Hippocampal formation (tissue), 2 donors: ENCODE measurements at places on chromosomes 7 and 10.

DNA sequence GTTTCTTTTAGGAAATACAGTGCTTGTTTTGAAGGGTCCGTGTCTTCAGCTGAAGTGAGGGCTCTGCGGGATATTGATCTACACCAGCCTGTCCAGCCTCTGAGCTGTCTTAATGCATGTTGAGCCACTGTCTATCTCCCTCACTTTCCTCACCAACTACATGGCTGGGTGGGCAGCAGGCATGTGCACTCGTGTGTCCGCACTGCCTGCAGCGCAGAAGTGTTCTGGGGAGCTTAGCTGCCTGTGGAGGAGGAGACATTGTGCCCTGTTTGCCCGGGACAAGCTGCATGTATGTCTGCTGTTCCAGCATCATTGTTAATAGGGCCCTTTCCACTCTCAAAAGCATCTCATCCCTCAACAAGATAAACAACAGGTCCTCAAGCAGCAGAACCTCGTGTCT, 133.1 kb upstream of the EEPD1 start:
- no peak for DNase-seq

DNA sequence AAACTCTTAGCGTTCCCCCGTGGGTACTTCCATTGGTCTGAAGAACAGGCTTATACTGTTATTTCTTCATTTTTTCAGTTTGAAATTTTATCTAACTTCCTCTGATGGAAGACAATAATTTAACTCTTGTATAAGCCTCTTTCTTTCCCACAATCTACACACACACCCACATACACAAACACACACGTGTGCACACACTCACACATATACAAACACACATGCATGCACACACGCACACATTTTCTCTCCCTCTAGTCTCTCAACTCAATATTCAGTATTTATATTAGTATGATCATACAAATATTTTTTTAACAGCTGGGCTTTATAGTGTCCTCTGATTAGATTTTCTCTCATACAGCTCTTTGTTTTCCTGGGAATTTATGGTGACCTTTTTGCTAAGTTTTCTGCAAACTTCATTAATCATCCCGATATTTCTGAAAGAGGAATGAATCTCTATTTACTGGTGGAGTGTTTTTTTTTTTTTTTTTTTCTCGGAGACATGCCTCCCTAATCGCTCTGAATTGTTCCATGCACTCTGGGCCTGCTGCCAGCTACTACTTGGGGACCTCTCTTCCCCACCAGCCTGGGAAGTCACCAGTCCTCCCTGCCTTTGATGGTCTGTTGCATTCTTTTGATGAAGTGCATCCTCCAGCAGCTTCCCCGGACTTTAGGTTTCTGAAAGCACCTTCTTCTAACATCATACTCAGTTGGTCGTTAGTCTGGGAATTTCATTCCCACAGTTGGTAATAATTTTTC, 75.5 kb downstream of the ZNF777 start:
- DNase-seq, result no peak

DNA sequence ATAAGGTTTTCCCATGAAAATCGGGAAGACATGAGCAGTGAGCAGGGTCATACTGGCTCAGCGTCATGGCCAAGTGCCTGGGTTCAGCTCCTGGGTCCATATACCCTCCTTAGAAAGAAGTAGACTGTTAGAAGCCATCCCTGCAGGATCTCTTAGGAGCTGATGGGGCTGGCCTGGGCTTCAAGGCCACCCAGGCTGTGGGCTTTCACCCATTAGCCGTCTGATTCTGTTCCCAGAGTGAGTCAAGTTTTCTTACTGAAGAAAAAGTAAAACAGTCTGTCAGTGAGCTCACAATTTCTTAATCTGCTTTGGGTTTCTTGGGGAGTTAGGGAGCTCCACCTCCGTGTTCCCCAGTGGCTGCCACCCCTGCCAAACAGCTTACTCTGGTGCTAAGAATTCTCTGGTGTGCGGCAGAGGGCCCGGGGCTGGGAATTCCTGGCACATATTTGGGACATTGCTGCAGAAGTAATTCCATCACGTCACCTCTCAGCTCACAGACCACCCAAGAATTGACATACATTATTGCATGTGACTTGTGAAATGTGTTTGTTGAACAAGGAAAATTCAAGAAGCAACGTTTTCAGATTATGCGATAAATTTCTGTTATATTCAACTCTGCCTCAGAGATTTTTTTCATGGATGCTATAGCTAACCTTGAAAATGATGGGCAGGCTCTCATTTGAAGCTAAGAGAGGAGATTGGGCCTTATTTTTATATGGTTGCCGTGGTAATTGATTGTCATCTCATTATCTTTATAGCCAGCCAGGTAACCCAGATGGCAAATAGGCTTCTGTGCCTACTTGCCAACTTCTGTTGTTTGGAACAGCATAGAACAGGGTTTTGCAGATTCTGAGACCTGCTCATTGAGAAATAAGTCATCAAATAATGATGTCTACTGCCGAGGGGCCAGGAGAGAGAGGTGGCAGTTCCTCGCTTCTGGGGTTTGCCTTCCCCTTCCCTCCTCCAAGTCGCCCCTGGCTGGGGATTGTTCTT, 166.4 kb downstream of the CHN2 start:
- DNase-seq, result no peak

DNA sequence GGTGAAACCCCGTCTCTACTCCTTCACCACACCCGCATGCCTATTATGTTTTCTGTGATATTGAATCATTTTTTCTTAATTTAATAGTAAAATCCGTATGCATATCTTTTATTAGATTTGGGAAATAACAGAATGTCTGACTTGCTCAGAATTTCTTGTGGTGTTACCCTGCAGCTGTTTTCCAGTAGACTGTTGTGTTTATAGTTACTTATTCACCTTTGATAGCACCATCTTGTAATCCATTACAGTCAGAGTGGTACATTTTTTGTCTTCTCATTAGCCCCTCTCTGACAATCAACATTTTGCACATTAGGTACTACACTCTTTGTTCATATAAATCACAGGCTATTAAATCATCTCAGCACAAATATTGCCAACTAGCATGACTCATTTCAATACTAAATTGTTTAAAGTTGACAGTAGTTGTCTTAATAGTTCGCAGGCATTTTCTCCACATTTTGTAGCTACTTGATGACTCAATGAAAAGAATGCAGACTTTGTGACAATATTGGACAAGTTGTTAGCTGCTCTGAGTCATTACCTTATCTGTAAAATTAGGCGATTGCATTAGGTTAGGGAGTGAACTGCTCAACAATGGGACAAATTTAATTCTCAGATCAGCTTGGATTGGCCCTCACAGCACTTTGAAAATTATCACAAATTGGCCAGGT, 17.8 kb upstream of the SLC16A12 start:
- DNase-seq, result no peak

- no peak for DNase-seq
Measured at GRCh38 chr10:96242822-96243221, 28.5 kb downstream of the BLNK start.

DNA sequence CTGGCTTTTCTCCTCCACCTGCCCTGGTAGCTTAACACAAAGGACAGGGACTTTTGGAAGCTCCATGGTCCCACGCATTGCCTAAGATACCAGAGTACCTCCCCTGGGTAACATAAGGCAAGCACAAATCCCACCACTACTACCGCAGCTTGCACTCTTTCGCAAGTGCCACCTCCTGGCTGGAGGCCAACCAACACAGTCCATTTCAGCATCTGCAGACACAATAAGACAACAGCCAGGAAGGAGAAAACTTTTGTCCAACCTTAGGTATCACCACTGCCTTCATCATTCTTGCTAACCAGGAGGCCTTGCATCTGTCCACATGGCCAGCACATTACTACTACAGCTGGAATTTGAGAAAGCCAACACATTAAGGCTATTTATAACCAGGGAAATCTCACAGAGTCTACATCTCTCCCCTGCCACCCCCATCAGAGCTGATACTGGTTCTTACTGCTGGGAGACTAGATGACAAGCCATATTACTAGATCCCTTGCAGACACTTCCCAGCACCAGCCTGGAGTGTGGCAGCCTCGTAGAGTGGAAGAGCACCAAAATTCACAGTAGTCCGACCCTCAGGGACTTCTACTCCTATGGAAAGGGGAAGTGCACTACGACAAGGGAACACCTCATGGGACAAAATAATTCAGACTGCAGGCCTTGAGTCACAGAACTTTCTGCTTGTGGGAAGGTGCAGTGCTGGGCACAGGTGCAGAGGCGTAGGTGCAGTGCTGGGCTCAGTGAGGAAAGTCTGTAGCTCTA, 39.8 kb upstream of the CDK13 start:
- no peak for DNase-seq

DNA sequence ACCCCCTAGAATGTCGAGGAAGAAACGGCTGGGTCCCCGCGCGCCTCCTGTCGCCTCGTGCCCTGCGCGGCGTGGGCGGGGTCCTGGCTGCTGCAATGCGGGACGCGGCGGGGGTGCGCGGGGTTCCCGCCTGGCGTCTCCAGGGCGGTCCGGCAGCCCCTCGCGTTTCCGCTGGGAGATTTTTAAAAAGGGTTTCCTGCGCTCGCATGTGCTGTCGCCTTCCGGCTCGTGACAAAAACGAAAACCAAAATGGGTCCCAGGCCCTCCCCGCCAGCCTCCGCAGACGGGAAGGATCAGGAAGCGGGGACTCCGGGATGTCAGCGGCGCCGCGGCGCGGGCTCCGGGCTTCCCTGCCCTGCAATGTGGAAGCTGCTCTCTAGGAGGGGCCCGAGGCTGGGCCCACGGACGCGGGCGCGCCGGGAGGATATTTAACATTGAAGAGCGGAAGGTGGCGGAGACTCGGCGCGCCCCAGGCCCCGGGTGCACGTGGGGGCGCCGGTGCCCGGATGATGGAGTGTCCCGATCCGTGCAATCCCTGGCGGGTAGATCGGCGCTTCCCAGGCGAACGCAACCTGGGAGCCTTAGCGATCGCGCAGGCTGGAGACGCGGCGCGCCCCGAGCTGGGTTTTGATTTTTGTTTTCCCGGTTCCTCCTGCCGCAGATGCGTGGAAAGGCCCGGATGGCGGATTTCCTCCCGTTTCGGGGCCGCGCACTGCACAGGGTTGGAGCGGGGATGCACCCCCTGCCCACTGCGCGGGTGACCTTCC, 1.0 kb downstream of the PFKP start:
- DNase-seq, result peak; percentile 22

- no peak for DNase-seq
Measured at GRCh38 chr7:22624781-22625180, 102.2 kb upstream of the IL6 start.

DNA sequence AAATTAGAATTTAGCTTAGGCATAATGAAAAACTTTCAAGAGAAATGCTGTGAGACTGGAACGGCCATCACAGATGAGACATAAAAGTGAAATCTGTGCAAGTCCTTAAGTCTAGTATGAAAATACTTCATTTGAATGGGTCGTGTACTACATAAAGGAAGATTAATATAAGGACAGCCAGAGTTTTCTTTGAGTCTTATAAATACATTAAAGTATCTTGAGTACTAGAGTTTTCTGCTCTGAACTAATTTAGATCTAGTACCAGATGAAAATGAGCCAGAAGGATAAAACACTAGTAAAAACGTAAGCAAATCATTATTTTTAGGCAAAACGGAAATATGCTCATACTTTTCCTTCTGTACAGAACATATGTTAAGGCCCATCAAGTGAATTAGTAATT, 93.1 kb downstream of the ATE1 start:
- DNase-seq, result no peak

- DNase-seq, result no peak
Measured at GRCh38 chr7:30245913-30246312, 38.5 kb upstream of the ZNRF2 start.

- DNase-seq, result no peak
Measured at GRCh38 chr7:49613759-49614158, 159.7 kb upstream of the VWC2 start.

- no peak for DNase-seq
Measured at GRCh38 chr7:32579776-32580175, 84.5 kb downstream of the AVL9 start.

DNA sequence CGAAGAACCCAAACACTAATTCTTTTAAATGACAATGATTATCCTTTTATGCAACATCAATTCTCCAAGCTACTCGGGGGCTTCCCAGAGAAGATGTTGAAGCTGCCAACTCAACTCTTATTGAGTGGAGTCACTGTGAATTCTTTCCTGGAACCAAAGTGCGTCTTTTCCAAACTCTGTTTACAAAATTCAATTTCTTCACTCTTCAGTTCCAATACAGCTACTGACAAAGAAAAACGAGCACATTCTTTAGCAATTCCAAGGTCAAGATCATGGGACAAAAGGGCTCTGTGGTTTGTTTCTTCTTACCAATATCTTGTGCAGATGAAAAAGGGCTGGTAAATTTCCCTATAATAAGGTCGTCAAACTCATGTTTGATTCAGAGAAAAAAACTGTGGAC, 74.2 kb downstream of the FAS start:
- no peak for DNase-seq

- no peak for DNase-seq
Measured at GRCh38 chr7:76182225-76182960, 19.3 kb upstream of the SRRM3 start.

- DNase-seq, result no peak
Measured at GRCh38 chr7:7859411-7859810, 109.2 kb upstream of the GLCCI1 start.

GRCh38 chr7:134710854-134711624, 64.4 kb downstream of the BPGM start:
- no peak for DNase-seq

DNA sequence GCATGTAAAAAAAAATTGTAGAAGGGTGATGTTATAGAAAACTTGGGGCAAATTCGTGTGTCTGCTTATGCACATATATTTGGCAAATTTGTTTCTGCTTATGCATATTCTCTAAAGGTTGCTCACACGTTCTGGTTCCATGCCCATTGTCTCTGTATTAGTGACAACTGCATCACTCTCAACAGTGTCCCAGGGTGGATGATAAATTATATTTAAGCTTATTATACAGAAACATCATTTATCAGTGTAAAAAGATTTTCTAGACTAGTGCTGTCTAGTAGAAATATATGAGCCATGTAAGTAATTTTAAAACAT, 4.1 kb downstream of the STK31 start:
- DNase-seq, result no peak

GRCh38 chr7:159105832-159106811, 38.5 kb downstream of the VIPR2 start:
- no peak for DNase-seq
